ENCODE measurements at places on chromosomes 16 and 17.

- no peak for DNase-seq
Measured at GRCh38 chr16:86584071-86584685, 5.8 kb downstream of the FOXL1 start.

DNA sequence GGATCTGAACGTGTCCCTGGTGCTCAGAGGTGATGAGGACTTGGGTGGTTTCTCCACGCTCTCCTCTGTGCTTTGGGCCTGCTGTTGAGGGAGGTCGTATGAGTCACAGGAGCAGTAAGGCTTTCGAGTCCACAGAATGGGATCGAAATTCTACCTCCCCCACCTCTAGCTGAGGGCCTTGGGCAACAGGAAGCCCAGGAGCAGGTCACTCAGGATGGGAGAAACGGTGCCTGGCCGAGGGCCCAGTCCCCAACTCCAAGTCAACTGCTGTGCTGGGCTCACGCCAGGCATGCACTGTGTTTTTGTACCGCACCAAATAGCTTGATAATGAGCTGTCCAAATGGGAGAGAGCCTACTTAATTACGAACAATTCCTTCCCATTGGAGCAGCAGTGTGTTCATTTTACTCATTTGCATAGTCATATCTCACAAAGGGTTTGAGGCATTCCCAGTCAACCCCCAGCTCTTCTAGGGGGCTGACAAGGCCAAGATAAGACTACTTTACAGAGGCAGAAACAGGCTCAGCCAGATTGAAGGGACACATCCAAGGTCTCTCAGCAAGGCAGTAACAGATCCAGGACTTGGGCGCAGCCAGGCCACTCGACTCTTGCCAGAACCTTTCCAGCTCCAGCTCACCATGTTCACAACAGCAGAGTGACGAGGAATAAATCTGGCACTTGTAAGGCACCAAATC lies 53.6 kb downstream of the WNT3 start:
- DNase-seq = no peak

DNA sequence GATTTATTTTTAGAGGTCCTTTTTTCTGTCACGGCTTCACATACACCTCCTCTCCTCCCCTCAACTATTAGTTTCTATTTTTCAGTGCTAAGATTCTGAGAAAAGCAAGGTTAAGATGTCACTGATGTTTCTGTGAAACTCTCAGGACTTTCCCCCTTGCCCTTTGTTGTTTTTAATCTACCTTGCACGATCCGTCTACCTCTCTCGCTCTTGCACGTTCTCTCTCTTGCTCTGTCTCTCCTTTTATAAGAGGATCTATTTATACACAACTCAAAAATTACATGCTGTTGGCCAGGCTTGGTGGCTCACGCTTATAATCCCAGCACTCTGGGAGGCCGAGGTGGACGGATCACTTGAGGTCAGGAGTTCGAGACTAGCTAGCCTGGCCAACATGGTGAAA lies 43.6 kb downstream of the RPA1 start:
- DNase-seq = no peak

- no peak for DNase-seq
Measured at GRCh38 chr16:52203096-52203495, 343.8 kb downstream of the TOX3 start.
